ENCODE measurements at places on chromosomes 1 and 21. TPM values are rescaled to one million over a fixed set of nuclear protein-coding genes. Genes with fewer than 3 reads are reported as not detected.

The TMEM35B gene
- 15.8 TPM for total RNA-seq

The OSCP1 gene
- 6.6 TPM for total RNA-seq

The C1orf105 gene
- total RNA-seq, result not detected

The TAF5L gene
- total RNA-seq, result 22.5 TPM

The AXDND1 gene
- total RNA-seq, result 0.25 TPM

The PTPN22 gene
- total RNA-seq, result not detected

The CRB1 gene
- total RNA-seq, result not detected

The LMX1A gene
- not detected for total RNA-seq

The GPR153 gene
- total RNA-seq, result 6.2 TPM

The C1orf52 gene
- total RNA-seq, result 19.7 TPM

The OR14I1 gene
- total RNA-seq, result not detected

The RXFP4 gene
- total RNA-seq, result 0.07 TPM

The ACTL8 gene
- 1.7 TPM for total RNA-seq

The PCAT6 gene
- 3.5 TPM for total RNA-seq

The TNFRSF1B gene
- total RNA-seq, result 0.53 TPM

The SHE gene
- total RNA-seq, result 0.16 TPM

The S100B gene
- total RNA-seq, result not detected

The SPRR2D gene
- total RNA-seq, result not detected

The GPX7 gene
- not detected for total RNA-seq

The ZBTB37 gene
- 1.5 TPM for total RNA-seq

The LCE4A gene
- total RNA-seq, result not detected

The SLC26A9 gene
- total RNA-seq, result 0.10 TPM

The NOTCH2NLA gene
- 31.6 TPM for total RNA-seq

The ANKRD35 gene
- 0.07 TPM for total RNA-seq

The NGF gene
- 0.70 TPM for total RNA-seq

Measured in A549 treated with dexamethasone at 1 μM for 4 hours (cell line).